8988T (cell line): ENCODE measurements at places on chromosomes 6 and 20.

- no peak for DNase-seq
Observed at GRCh38 chr20:1702328-1702727, 44.7 kb upstream of the SIRPG start.

DNA sequence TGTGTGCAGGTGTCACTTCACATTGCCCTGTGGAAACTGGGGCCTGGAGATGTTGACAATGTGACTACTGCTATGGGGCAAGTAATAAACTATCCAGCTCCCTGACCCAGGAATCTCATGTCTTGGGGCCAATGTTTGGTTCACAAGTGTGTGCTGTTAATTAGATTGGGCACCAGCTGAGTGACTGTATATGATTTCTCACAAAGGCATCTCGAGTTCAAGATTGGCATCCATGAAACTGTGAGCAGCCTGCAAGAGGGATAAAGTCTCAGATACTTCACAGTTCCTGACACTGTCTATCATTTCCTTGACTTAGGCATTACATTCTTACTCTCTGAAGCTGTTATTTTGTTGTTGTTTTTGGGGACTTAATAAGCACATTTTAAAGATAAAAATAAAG, 264.0 kb downstream of the PRKN start:
- no peak for DNase-seq

DNA sequence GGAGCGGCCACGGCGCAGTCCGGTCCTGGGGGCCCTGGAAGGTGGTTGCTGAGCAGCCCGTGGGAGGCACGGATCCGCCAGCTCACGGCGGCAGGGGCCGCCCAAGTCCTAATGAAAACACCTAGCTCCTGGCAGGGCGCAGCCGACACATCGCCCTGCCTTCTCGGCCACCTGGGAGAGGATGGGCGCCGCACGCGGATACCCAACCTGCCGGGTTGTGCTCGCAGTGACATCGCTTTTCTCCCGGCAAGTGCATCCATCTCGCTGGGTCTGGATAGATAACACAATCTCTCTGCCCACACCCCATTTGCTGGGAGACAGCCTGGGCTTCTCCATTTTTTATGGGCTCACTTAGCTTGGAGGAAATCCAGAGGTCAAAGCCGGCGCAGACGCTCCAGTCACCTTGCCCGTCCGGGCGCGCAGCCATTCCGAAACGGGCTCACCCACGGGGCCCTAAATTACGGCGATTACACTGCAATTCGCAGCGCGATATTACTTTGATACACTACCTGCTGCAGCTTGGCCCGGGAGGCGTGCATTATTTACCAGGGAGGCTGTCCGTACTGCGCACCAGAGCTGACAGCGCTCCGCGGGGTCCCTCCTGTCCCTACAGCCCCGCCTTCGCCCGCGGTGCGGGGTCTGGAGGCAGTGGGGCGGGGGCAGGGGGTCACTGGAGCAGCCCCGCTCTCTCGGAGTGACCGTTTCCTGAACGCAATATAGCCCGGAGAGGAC, 36.2 kb upstream of the CCDC167 start:
- DNase-seq, result no peak

- DNase-seq, result no peak
Observed at GRCh38 chr6:73969971-73970970, 274.3 kb downstream of the CD109 start.

DNA sequence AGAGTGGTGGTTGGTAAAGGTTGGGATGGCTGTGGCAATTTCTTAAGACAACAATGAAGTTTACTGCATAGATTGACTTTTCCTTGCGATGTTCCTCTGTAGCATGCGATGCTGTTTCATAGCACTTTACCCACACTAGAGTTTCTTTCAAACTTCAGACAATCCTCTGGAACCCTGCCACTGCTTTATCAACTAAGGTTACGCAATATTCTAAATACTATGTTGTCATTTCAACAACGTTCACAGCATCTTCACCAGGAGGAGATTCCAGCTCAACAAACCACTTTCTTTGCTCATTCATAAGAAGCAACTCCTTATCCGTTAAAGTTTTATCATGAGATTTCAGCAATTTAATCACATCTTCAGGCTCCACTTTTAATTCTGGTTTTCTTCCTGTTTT, 161.2 kb upstream of the NRSN1 start:
- no peak for DNase-seq

DNA sequence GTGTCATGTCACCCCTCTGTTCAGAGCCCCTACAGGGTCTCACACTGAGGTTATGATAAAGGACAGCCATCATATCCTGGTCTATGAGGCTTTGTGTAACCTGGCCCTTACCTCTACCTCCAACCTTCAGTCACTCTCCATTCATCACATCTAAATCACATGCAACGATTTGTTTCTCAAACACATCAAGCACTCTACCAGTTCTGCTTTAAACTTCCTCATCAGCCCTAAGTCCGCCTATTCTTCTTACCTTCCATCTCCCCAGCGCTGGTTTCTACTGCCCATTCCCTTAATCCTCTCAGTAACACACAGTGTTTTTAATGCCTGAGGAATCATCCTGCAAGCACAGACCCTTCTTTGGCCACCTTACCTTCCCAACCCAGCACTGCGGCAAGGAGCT, 17.9 kb upstream of the BACH2 start:
- no peak for DNase-seq

DNA sequence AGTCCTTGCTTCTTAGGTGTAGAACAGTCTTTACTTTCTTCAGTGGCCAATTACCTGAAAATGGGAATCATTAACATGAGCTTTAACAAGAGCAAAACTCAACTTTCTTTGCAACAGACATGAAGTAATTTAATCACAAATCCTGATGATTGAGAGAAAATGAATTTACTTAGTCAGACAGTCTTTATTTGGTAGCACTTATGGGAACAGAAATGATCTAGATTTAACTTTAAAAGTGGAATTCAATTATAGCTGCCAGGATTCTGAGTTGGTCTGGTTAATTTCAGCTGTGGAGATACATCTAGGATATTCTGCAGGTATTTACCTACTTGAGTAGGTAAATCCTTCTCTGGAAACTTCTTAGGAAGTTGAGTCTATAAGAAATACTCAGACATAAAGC, 444.3 kb upstream of the PLCB4 start:
- DNase-seq, result no peak

- DNase-seq, result no peak
Observed at GRCh38 chr6:122416825-122417224, 17.4 kb downstream of the HSF2 start.

DNA sequence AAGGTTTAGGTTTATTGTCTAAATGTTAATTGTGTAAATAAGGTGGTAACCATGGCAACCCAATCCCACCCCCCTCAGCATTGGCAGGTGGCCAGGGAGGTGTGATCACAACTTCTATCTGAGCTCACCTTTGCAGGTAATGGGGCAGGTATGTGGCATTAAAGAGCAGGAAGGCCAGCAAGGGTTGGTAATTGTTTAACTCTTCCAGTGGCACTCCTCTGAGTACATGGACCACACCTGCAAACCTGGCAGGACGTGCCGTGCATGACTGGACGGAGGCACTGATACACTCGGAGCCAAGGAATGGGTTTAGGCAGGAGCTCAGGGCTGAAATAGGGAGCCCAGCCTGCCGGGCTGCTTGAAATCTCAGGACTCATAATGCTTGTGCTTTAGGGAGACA, 107.0 kb upstream of the BMP2 start:
- no peak for DNase-seq

DNA sequence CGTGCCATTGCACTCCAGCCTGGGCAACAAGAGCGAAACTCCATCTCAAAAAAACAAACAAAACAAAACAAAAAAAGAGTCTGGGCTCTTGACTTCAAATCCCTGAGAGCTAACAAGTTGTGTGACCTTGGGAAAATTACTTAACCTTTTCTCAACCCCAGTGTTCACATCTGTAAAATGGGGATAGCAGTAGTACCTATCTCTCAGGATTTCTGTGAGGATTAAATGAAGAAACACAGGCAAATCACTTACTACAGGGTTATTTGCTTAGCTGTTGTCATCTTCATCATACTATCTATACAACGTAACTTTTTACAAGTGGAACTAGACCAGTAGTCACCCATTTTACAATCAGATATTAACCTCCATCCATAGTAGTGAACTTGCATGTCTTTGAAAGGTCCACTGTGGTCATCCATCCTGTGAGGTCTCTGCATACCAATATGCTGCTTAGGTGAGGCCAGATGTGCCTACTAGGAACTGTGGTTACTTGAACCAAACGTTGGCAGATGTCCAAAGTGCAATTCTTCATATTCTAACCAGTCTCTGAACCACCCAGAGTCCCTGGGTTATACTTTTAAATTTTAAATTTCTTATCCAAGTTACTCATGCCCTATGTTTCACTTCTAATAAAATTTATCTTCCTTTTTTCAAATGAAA, 128.9 kb upstream of the BEND3 start:
- no peak for DNase-seq

GRCh38 chr6:3509336-3509735, 52.5 kb upstream of the SLC22A23 start:
- DNase-seq, result no peak
